ENCODE measurements at places on chromosomes 1 and 21.

- DNase-seq: no peak
Measured at GRCh38 chr1:74773582-74773981, 40.6 kb downstream of the TYW3 start.

DNA sequence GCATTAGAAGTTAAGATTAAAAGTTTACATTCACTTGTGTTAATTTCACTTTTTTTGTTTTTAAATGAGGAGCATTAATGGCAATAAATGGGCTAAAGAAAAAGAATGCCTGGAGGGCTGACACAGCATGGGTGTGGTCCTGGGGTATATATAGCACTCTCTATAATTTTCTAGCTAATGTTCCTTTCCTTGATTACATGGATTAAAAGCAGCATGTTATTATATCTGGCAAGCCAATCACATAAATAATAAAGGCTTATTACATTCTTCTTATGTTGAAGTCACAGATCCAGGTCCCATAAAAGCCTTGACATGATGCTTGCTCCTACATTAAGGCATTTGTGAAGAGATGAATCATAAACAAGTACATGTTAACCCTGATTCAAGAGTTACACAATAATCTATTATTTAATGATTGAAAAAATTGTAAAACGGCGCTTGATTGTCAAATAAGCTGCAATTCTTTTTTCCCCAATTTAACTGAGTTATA lies 91.4 kb downstream of the LYPLAL1 start:
- no peak for DNase-seq

GRCh38 chr1:32494711-32495337 lies 30.0 kb downstream of the ZBTB8B start:
- no peak for DNase-seq

GRCh38 chr1:44049839-44050238 lies 18.6 kb upstream of the SLC6A9 start:
- DNase-seq: no peak
